Stimulated activated CD8-positive, alpha-beta memory T cell treated with anti-CD3 and anti-CD28 coated beads, Interleukin-7, amount 100 ng/mL, for 1 hour (primary cell): ENCODE measurements at places on chromosomes 2 and 18.

GRCh38 chr2:85802354-85803103, 48.7 kb downstream of the ATOH8 start:
- DNase-seq, result no peak

DNA sequence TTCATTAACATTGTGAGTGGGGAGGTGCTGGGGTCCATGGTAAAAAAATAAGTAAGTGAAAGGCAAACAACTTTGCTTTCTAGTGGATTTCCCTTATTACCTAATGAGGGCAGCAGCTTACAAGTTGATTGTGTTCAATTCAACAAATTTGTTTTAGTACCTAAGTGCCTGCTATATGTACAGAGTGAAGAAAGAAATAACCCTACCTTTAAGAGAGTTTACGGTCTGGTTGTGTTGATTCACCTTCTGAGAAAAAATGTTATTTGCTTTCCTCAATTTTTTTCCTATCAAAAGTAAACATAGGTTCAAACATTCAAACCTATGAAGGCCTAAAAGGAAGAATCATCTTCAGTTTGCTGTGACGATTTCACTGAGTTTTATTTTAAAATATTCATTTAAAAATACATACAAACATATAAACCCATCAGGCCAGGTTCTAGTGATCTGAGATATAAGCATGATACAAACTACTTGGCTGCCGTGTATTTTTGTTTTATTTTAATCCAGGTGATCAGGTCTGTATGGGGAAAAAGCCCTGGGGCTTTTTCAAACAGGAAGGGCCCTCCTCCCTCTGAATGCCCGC, 1.5 kb upstream of the SPTBN1 start:
- no peak for DNase-seq

GRCh38 chr18:74862094-74862493, 264.4 kb downstream of the ZNF407 start:
- DNase-seq, result no peak

- DNase-seq, result no peak
These were observed 527.2 kb upstream of the FAM98A start for GRCh38 chr2:34126279-34126678.

DNA sequence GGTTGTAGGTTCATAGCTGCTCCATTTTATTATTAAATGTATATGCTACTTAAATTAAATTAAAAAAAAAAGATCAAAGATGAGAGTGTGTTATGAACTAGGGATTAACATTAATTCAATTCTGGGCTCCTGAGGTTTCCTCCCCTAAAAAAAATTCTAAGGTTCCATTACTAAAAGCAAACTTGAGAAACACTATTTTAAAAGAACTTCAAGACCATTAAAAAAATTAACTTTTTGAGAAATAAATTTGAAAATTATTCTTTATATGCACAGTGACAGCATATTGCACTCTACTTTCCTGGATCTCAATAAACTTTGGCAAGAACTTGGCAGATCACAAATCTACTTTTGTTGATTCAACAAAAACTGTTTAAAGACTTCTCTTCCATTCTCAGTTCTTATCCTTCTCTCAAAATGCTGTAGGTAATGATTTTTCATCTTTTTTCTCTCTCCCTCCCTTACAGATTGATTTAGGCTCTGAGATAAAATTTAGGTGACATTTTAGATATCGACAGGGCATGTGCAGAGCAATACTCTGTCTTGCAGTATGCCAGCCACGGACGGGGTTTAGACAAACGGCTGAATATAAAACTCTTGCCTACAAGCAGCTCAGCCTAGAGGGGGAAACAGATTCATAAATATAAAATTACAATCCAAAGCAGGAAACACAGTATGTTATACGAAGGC, 592 bp upstream of the MARS2 start:
- DNase-seq, result no peak

- no peak for DNase-seq
These were observed 167.9 kb downstream of the TCF4 start for GRCh38 chr18:55419947-55420664.

GRCh38 chr2:180495606-180496005, 484.8 kb upstream of the UBE2E3 start:
- no peak for DNase-seq

GRCh38 chr2:48198371-48198770, 292.1 kb upstream of the FBXO11 start:
- DNase-seq, result no peak

DNA sequence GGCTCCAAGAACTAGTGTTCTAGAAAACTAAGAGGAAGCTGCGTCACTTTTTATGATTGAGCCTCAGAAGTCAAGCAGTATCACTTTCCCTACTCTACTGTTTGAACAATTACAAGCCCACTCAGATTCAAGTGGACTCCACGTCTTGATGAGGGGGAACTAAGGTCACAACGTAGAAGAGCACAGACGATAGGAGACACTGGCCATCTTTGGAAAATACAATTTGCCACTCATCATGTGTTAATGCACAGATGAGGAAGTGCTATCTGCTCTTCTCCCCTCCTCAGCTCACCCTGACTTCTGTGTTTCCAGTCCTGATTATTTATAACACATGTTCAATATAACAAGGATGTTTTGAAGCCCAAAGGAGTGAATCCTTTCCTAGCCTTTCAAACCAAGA, 76.1 kb upstream of the CYP1B1 start:
- DNase-seq, result no peak

- DNase-seq, result no peak
These were observed 35.4 kb upstream of the AGFG1 start for GRCh38 chr2:227436436-227437174.

DNA sequence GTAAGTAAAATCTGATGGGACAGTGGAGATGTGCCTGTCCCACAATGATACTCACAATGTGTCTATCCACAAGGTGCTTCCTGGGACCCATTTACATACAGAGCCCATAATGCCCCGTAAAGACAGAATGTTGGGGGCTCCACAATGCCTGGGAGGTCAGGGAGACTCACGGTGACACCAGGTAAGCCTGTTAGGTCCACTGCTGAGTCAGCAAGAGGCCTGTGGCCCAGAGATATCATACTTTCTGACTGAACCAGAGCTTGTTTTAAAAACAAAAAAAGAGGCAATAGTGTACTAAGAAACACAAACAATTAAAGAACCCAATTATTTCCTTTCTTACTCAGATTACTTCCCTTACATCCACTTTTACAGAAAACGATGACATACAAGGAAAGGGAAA, 771.1 kb upstream of the ID2 start:
- no peak for DNase-seq

- no peak for DNase-seq
These were observed 452.6 kb upstream of the PKDCC start for GRCh38 chr2:41595240-41595639.

- no peak for DNase-seq
These were observed 126.9 kb upstream of the TRIB2 start for GRCh38 chr2:12589802-12590320.

- no peak for DNase-seq
These were observed 11.6 kb upstream of the TBC1D8 start for GRCh38 chr2:101162561-101163330.

DNA sequence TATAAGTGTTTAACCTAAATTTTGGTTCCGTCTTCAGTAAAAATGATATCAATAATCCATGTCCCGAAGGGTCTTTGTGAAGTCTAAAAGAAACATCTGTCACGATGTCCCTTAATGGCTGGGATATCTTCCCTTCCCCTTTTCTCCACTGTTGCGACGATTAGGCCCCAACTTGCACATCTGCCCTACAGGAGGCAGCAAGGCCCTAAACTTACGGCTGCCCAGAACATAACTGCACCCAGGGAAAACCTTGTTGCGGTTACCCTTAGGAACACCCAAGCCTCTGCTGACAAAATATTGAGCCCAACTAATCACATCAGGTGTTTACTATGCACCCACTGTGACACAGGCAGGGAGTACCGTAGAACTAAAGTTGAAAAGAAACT, 1.3 kb upstream of the SMAD2 start:
- DNase-seq, result no peak

- DNase-seq, result no peak
These were observed 612.1 kb downstream of the KCNJ3 start for GRCh38 chr2:155310589-155310988.

GRCh38 chr2:187986390-187987105, 305.1 kb upstream of the GULP1 start:
- DNase-seq, result no peak

DNA sequence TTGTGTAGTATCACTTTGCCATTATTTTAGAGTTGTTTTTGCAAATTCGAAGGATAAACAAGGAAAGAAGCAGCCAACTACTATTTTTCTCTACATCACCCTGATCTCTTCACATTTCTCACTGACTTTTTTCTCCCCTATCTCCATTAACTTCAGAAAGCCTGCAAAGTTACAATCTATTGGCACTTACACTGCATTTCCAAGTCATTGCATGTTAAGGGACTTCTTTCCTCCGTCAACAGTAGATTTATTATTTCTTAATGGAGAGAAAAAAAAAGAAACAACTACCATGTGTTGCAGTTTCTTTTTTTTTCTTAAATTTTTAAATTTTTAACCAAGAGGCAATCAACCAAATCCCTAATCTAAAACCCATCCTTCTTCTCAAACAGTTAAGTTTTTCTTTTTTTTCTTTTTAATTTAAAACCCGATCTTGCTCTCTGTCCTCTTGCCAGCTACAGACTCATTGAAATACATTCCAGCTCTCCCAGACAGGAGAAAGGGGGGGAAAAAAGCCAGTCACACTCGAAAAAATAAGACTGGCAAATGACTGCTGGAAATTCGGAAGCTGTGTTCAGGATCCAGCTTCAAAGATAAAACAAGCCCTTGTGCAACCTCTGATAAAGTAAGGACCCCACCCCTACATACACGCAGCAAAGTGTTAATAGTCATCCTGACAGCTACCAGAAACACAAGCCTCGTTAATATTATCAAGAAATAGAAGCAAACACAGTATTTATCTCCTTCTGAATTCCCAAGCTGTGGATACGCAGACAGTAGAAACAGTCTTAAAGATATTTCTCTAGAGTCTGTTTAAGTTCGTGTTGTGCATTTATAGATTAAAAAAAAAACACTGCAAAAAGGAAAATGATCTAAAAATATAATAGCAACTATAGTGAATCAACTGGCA, 1.3 kb downstream of the LRRTM4 start:
- DNase-seq, result no peak

DNA sequence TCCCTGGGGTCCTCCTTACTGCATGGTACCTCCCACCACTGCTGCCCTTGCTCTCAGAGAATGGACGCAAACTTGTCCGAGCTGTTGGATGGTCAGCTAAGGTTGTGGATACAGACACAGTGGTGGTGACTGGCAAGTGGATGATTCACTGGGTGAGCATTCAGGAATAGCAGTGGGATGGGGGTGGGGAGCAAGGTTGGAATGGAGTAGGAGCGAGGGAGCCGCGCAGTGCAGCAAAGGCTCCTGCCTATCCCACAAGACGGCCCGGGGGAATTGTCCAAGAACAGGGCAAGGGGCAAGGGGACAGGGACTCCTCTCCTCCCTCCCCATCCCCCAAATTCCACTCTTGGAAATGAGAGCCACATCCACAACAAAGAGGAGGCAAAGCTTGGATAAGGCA, 102.2 kb downstream of the PIEZO2 start:
- DNase-seq, result no peak

- no peak for DNase-seq
These were observed 62.7 kb downstream of the ZNF516 start for GRCh38 chr18:76432274-76432755.

DNA sequence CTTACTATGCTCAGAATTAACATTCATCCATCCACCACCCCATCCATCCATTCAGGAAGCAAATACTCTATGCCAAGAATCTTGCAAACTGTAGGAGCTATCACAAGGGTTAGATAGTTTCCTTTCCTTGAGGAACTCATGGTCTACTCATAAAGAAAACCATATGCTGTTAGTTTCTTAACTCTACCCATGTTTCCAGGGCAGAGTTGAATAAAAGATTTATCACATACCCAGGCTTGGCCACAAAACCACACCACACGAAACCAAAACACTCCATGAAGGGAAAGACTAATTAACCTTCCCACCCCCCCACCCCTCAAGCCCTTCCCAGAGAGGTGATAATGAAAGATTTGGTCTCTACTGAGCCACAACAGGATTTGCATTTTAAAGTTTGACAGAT, 23.7 kb upstream of the MSGN1 start:
- no peak for DNase-seq

DNA sequence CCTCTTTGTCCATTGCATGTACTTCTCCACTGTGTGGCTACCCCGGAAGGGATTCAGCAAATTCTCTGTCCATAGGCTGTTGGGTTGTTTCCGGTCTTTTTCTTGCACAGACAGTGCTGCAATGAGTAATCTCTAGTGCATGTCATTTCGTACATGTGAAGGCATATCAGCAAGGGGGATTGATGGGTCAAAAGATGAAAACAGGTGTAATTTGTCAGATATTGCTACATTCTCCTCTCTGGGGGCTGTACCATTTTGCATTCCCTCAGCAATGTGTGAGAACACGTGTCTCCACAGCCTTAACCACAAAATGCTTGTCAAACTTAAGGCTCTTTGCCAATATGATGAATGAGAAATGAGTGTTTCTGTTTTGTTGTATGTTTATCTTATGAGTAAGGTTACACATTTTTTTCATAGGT, 60.5 kb downstream of the KLHL29 start:
- DNase-seq, result no peak

DNA sequence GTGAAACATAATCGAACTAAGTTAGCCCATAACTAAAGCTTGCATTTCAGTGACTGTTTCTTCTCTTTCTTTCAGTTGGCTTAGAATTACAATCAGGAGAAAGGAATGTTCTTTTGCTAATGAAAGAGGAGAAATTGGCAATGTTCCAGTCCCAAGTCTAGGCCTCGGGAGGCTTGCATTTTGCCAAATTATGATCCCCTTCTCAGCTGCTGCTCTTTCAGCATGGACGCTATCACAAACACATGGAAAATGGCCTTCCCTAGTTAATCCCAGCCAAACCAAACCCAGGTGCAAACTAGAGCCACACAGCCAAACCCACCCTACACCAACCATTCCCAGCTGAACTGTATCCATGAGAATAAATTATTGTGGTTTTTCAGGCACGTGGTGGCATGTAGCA, 605.2 kb upstream of the LRRTM4 start:
- DNase-seq, result no peak

DNA sequence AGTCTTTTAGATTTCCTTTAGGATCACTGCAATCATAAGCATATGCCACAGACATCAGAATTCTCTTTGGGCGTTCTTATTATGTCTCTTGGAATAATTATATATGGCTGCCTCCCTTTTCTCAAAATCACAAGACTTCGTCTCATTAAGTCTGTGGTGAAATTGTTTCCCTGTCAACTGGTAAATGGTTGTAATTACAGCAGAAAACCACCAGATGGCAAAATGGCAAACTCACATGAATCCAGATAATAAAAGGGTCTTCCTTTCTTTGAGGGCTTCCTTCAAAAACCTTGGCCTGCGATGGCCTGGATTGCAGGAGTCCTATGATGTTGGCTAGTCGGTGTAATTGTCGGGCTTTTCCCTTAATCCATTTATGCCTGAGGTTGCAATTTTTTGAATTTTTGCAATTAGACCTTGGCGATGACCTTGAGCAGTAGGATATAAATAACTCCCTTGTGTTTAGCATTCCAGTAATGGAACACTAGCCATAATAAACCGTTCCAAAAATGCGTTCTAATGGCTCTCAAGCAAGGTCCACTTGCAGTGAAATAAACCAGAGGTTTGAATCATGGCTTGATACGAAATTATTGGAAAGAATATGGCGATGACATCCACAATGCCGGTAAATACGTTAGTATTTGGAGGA, 656.4 kb downstream of the MBD2 start:
- no peak for DNase-seq

GRCh38 chr18:48955830-48956261, 5.1 kb upstream of the SMAD7 start:
- no peak for DNase-seq

GRCh38 chr2:22076454-22076853, 952.7 kb downstream of the TDRD15 start:
- DNase-seq, result no peak
